ENCODE measurements at places on chromosomes 7 and 10.

DNA sequence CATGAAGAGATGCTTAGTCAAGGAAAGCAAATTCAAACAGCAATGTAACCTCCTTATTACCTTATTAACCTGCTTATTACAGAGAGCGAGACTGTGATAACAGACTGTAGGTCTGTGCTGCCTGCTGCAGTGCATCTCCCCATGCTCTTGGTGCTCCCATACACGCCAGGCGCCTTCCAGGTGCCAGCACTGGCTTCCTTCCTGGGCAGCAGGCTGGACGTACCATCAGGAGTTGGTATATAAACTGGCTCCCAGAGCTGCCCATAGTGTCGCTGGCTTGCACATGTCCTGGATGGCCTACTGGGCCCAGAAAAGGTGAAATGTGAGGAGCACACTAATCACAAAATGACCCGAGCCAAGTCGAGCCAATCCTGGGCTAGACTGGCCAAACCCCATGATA lies 13.5 kb downstream of the ATP6V0E2 start:
- no peak for DNase-seq

- no peak for DNase-seq
Measured at GRCh38 chr7:51017576-51018535, 235.2 kb upstream of the GRB10 start.

DNA sequence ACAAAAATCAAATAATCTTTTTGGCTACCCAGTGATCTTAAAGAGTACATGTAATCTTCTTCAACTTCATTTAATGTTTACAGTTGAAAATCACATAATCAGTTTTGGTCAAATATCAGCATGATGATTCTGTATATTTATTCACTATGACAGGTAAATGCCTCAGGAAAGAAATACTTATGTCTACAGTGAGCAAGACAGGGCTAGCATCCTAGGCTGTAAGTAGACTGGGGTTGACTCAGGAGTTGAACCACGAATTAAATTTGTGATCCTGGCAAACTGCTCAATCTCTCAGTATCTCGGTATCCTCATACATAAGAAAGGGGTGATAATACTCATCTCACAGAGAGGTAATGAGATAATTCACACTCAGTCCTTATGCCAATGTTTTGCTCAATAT lies 71.8 kb downstream of the SEMA3D start:
- no peak for DNase-seq

DNA sequence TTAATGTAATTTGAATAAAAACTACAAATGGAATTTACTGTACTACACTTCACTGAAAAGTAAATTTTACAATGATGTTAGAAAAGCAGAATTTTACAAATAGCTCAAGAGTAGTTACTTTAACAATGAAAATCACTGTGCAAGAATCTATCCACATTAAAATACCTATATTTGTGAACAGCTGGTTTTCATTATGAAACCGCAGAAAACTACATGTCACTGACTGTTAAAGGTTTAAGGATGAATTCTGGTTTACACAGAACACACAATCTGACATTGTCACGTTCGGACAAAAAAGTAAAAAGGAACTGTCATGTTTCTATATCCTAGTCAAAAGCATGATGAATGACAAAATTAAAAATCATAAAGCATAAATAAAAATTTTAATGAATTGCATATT lies 415.3 kb upstream of the PRKCQ start:
- no peak for DNase-seq

GRCh38 chr10:126738001-126738400 lies 67.5 kb upstream of the C10orf90 start:
- DNase-seq = no peak
